ENCODE measurements at places on chromosomes 4 and X. TPM values are rescaled to one million over a fixed set of nuclear protein-coding genes. Genes with fewer than 3 reads are reported as not detected.

- no peaks in the 10 kb centered on the region for H3K27me3 ChIP-seq
- no peaks in the 10 kb centered on the region for H3K36me3 ChIP-seq
- no peak overlapping the region for H3K27ac ChIP-seq
- no peaks in the 10 kb centered on the region for H3K4me1 ChIP-seq
- H3K4me3 ChIP-seq = no peak overlapping the region
These were observed 1779.0 kb downstream of the PCDH7 start for GRCh38 chr4:32499171-32499570.

Gene ZNF630
- total RNA-seq = 2.2 TPM

Gene IGSF1
- not detected for total RNA-seq

GRCh38 chr4:114866901-114867670 lies 246.3 kb downstream of the NDST4 start:
- H3K4me3 ChIP-seq = no peak overlapping the region
- H3K36me3 ChIP-seq = no peaks in the 10 kb centered on the region
- no peaks in the 10 kb centered on the region for H3K4me1 ChIP-seq
- H3K27ac ChIP-seq = no peak overlapping the region

- no peak overlapping the region for H3K27ac ChIP-seq
- no peak for DNase-seq
- H3K4me3 ChIP-seq = no peak overlapping the region
- H3K36me3 ChIP-seq = no peaks in the 10 kb centered on the region
These were observed 14.7 kb upstream of the VSIG1 start for GRCh38 chrX:108029928-108030711.

- no peaks in the 10 kb centered on the region for H3K27me3 ChIP-seq
- no peaks in the 10 kb centered on the region for H3K36me3 ChIP-seq
- no peaks in the 10 kb centered on the region for H3K4me1 ChIP-seq
- no peak overlapping the region for H3K27ac ChIP-seq
- no peak overlapping the region for H3K4me3 ChIP-seq
These were observed 270.3 kb upstream of the CTSO start for GRCh38 chr4:156223985-156224384.

Gene DMRTC1
- total RNA-seq = not detected

- H3K36me3 ChIP-seq = no peaks in the 10 kb centered on the region
- H3K27ac ChIP-seq = no peak overlapping the region
- H3K4me3 ChIP-seq = no peak overlapping the region
- H3K27me3 ChIP-seq = no peaks in the 10 kb centered on the region
- DNase-seq = no peak
These were observed 449.1 kb downstream of the NKX6-1 start for GRCh38 chr4:84050015-84050414.

Gene SMIM31
- total RNA-seq = not detected

- no peak for DNase-seq
- no peak overlapping the region for H3K27ac ChIP-seq
- no peak overlapping the region for H3K4me3 ChIP-seq
- no peaks in the 10 kb centered on the region for H3K4me1 ChIP-seq
These were observed 175.3 kb upstream of the PCDH18 start for GRCh38 chr4:137707626-137708025.

Gene PCYT1B
- 0.42 TPM for total RNA-seq

Data from natural killer cell (primary cell).